ENCODE measurements at places on chromosomes 11 and 22.
A peak's percentile ranks its signal among the peaks of the same experiment; 100 is the strongest.

GRCh38 chr11:77771135-77771534 is 49.4 kb downstream of the RSF1 start:
- DNase-seq: no peak

- DNase-seq: peak; percentile 49
These were observed at the start of gene GPR83 for GRCh38 chr11:94400839-94401772. Gene GPR83 (minus strand): TSS chr11:94401419. CDS start chr11:94401247, 172 bp downstream.

GRCh38 chr11:90737444-90738050 is 514.7 kb upstream of the CHORDC1 start:
- DNase-seq: peak; percentile 65

DNA sequence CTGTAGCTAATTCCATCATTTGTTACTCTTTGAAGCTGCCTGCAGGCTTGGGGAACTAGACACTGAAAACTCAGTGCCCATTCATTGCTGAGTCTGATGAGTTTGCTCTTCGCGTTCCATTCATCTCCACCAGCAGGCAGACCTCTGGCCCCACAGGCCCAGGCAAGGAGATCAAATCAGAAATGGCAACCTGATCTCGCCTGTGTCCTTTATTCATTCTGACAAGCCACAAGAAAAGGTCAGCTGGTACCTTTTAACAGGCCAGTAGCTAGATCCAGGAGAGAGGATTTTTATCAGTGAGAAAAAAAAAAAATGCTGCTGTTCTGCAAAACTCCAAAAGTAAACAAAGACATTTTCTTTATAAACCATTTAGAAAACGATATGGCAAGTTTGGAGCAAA is 742.5 kb downstream of the ETS1 start:
- peak; percentile 3 for DNase-seq

DNA sequence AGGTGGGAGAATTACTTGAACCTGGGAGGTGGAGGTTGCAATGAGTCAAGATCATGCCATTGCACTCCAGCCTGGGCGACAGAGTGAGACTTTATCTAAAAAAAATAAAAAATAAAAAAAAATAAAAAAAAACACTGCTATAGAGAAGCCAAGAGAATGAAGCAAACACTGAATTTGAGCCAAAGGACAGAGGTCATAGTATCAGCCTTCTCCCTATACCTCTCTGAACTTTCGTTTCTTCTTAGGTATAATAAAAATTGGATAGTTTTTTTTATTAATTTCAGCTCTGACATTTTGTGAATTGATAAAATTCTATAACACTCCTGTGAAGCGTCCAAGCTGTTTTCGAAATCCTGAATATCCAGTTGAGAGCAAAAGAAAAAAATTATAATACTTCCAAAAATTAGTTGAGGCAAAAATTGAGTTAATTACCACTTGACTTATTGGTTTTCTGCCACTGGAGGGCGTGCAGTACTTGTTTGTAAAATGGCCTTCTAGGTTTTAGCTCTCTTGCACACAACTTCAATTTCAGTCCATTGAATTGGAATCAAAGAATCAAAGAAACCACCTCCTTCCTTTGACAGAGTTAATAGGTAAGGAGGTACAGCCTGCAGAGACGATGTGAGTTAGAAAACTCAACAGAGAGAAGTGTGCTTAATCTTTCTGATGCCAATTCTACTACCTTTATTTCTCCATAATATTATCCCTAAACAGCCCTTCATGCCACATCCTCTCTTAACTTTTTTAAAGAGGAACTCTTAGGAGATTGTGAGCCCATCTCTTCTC is 143.2 kb downstream of the BBOX1 start:
- DNase-seq: peak; percentile 73

- no peak for DNase-seq
These were observed 14.4 kb upstream of the SLC39A13 start for GRCh38 chr11:47394050-47394321.

- DNase-seq: no peak
These were observed 42.1 kb upstream of the LARGE1 start for GRCh38 chr22:33962409-33962808.

Data from left kidney (tissue), 8 donors.